ENCODE measurements at places on chromosomes 5 and 9.

DNA sequence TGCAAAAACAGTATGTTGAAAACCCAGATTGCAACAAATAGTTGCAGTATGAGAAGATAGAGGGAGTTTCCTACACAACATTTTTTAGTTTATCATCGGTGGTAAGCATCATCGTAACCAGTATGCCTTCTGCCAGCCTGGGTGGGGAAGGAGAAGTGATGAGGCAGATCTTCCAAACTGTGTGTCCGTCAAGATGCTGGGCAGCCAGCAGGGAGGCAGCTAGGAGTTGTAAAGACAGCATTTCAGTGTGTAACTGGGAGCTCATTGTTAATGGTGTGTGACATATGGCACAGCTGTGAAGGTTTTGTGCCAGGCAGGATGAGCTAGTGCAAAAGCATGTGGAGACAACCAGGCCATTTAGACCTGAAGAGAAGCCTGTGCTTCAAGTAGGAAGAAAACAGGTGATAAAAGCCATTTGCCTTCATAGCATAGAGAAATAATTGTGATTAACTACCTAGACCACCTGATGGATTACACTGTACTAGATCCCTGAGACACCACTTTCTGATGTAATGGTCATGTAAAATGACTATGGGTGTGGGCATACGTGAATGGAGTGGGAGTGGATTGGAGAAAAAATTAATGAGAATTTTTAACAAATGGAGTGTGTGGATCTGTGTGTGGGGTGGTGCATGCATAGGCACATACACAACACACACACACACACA, 347.0 kb upstream of the ADAMTSL1 start:
- DNase-seq: no peak

DNA sequence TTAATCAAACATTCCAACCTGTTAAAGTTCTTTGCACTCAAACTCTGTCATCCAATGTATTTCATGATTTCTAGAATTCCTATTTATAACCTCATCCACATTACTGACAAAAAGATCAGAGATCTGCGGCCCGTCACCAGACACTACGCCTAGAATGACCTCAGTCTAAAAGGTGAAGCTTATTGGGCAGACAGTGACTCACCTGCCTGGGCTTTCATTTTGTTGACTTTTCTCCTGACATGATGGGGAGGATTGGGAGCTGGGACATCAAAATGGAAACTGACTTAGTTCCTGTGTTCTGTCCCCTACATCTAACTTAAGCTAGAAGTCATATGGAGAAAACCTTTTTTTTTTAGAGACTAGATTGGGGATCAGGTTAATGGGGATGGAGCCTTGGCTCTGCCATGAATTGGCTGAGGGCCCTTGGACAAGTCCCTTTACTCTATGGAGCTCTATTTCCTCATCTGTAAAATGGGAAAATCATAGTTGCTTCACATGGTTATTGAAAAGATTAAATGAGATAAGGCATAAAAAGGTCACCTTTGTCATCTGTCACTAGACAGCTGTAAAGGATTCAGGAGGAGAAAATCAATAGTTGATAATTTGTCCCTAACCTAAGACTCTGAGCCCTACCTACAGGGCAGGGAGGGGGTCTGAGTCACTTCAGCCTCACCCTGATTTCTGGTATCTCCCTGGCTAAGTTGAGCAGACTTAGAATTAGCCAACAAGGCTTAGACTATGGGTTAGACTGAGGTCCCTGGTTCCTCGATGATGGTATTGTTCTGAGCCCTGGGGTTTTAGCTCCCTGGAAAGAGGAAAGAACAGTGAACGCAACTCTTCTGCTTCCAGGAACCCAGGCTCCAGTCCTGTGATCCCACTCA, 224.8 kb upstream of the TBC1D2 start:
- peak; percentile 43 for DNase-seq

DNA sequence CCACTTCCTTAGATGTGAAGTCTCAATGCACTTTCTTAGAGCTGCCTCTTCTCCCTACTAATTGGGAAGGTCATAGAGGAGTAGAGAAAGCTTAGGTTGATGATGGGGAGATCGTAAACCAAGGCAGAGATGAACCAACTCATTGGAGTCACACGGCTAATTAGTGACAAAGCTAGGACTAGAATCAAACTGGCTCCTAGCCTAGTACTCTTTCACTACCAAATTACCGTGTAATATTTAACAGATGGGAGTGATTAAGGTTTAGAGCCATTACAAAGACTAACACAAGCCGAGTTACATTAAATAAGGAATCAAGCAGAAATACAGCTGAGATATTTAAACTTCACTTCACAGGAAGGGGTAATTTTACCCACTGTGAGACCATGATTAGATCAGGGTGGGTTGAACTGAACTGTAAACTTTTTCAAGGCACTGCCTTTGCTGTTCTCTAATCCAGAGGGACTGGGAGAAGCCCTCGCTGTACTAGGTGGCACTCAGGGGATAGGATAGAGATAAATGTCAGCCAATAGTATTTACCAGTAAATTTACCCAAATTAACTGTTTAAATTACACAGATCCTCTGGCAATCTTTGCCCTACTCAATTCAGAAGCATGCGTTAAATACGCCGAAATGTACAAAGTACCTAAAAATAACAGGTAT, 166.4 kb upstream of the PIK3R1 start:
- peak; percentile 80 for DNase-seq

- DNase-seq: no peak
These were observed 92.4 kb upstream of the IFNK start for GRCh38 chr9:27431543-27432147.

- DNase-seq: no peak
These were observed 708 bp downstream of the RXRA start for GRCh38 chr9:134326724-134327601.

DNA sequence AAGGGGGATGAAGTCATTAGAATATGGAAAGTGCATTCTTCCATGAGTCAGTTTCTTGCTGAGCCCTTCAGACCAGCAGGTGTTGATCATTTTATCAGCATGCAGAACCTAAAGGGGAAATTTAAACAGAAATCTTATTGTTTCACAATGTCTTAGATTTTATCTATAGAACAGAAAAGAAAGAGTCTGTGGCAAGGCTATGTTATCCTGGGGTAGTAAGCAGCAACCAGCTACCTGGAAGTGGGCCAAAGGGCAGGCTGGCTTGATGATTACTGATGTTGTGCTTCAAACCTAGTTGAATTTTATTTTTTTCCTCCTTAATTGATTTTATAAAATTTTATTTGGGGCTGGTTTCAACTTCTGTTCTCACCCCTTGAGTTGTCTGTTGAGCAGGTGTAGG, 101.5 kb downstream of the LRRC70 start:
- DNase-seq: no peak

- peak; percentile 73 for DNase-seq
These were observed 61.9 kb downstream of the SNX24 start for GRCh38 chr5:122907276-122907675.

DNA sequence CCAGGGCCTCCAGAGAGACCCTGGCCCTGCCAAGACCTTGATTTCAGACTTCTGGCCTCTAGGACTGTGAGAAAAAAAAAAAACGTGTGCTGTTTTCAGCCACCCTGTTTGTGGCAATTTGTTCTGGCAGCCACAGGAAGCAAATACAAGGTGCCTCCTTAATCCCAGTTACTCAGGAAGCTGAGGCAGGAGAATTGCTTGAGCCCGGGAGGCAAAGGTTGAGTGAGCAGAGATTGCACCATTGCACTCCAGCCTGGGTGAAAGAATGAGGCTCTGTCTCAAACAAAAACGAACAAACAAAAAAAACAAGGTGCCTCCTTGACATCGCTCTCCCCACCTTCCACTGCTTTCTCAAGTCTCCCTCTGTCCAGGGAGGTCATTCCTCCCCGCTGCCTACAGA, 98.0 kb downstream of the GABBR2 start:
- no peak for DNase-seq

DNA sequence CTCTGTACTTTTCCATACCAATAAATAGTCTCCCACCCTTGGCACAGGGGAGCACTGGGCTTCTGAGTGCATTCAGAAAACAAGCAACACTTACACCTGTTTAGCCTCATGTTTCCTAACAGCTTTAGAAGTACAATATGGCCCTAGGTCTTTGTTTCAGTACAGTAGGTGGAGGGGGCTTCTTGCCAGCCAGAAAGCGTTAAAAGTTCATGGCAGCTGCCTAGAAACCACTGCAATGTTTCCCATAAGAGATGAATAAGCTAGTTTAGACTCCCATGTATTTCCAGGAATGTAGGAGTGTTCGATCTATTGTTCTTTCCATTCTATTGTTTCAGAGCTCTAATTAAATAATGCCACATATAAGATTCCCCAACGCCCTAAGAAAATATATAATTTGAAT, 444.8 kb downstream of the ARHGEF28 start:
- no peak for DNase-seq

DNA sequence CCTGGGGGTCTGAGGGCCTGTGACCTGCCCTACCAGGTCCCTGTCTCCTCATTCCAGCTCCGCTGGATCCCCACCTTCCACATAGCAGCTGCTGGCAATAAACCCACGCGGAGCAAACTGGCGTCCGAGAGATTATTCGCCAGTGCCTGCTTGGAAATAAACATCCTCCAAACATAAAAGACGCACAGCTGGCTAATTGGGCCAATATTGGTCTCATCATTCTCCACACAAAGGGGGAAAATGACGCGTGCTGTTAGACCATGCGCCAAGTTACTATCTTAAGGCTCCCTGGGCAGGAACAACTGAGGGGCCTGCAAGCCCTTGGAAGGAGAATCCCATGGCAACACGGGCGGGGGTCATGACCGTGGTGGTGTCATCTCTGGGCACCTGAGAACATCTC, 73.3 kb upstream of the SARDH start:
- DNase-seq: no peak

DNA sequence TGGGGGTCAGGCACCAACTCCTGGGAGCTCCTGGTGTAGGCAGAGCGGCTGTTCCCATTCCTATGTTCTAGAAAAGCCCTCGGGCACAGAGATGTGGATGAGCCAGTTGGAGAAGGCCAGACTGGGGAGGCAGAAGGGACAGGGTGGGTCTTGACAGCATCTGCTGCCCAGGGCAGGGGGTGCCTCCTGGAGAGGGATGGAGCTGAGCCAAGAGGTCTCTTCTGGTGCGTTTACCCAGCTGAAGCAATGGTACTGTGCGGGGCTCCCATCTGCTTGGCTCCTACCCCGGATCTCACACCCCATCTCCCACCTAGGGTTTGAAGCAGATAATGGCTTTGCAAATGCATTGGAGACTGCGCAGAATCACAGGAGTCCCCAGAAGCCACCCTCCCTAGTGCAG, 41.3 kb downstream of the SHB start:
- no peak for DNase-seq

DNA sequence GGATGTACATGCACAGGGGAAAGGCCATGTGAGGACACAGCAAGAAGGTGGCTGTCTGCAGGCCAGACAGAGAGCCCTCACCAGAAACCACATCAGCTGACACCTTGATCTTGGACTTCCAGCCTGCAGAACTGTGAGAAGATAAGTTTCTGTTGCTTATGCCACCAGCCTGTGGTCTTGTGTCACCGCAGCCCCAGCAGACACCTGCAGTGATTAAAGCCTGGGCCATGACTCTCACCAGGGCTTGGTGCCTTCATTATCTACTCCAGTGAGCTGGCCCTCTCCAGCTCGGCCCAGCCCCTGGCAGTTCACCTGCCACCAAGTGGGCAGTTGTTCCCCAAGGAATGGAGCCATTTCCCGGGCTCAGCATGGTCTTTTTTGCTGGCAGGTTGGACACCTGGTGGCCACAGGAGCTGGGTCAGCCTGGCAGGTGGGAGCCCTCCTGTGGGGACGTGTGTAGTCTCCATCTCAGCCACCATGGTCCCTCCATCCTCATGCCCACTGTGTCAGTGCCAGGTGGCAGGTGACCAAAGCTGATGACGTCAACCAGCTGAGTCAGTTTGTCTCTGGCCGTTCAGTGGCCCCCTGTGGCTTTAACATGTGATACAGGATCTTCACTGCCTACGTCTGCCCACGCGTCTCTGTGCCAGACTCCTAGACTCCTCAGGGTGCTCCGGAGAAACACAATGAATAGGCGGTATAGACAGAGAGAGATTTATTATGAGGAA, 99.9 kb upstream of the PPP1R26 start:
- DNase-seq: no peak

DNA sequence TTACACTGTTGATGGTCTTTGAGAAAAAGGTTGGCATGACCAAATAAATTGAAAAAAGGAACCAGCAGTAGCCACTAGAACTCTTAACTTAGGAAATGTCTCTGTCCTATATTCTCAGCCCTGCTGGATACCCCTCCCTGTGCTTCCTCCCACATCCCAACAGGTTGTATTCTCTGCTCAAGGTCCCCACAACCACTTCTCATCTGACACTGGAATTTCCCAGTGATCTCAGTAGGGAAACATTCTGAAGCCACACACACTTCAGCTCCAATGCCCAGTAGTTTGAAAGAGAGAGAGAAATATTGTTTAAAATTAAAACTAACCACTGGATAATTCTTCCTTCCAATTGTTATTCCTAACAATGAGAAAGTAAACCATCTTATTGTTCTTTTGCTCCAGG, 30.0 kb upstream of the NREP start:
- DNase-seq: no peak

GRCh38 chr9:134875371-134875770, 5.2 kb upstream of the FCN2 start:
- no peak for DNase-seq

- DNase-seq: no peak
These were observed 57.2 kb downstream of the EXD3 start for GRCh38 chr9:137365552-137366444.

- DNase-seq: no peak
These were observed 152.4 kb upstream of the ARRDC3 start for GRCh38 chr5:91535499-91535898.

DNA sequence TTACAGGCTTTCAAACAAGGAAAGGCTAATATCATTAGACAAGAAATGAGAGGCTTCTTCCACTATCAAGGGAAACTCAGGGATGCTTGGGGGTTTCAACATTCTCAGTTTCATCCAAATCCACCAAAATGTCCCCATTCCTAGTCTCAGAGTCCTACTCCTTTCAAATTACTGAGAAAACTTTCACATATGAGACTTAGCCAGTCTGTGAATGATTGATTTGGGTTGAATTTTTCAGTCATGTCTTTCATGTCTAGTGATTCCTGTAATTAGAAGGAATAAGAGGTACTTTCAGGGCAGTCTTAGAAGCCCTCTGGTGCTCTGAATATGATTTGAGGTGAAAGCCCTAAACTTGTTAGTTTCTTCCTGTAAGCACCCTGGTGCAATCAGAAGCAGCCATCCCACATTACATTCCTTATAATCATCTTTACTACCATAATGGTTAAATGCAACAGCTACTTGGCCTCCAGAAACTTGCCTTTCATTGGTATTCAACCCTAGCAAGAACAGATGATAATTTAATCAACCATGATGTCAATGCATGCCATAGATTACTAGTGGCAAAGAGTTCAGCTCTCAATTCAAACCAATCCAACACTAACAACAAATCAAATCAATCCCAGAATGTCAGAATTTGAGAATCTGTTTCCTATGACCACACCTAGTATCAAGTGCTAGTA, 50.7 kb upstream of the RIC1 start:
- DNase-seq: peak; percentile 48
